ENCODE measurements at places on chromosomes 5 and 9.

DNA sequence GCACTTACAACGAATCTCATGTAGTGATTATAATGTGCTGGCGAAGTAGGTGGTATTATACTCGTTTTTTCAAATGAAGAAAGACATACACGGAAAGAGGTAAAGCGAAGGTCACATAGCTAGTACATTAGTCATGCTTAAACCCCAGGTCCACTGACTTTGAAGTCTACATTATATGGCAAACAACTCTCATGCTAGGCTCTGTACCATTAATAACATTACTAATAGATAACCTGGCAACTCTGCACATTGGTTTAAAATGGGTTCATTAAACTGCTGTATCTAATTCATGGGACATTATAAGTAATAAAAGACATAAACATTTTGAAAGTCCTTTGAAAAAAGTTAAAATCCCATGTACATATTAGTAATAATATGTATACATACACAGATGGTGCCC is 21.2 kb downstream of the FYB1 start:
- no peak for DNase-seq

DNA sequence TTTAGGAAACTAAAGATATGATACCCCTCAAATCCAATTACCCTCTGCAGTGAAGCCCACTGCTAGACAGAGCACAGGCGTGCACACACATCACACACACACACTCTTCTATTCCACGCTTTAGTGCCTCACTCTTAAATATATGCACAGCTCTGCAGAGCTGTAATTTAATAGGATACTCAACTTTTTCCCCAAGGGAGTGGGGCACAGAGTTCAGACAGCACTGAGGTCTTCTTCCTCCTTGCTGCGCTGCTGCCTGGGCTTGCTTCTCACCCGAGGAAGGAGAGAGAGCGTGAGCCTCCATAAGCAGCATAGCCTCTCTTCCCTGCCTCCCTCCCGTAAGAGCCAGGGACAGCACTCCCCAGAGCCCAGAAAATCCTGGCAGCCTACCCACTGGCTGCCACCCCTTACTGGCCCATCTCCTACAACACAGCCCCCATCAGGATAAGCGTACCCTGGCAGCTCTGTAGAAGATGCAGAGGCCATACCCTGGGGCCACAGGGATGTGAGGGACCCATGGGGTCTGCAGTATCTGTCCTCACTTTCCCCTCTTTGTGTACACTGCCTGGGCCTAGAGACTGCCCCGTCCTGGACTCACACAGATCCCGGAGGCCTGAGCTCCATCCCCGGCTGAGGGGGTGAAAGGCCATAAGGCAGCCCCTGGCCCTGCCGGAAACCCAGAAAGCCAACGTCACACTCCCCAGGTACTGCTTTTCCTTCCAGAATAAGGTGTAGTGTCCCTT is 102.1 kb downstream of the C5orf15 start:
- no peak for DNase-seq

DNA sequence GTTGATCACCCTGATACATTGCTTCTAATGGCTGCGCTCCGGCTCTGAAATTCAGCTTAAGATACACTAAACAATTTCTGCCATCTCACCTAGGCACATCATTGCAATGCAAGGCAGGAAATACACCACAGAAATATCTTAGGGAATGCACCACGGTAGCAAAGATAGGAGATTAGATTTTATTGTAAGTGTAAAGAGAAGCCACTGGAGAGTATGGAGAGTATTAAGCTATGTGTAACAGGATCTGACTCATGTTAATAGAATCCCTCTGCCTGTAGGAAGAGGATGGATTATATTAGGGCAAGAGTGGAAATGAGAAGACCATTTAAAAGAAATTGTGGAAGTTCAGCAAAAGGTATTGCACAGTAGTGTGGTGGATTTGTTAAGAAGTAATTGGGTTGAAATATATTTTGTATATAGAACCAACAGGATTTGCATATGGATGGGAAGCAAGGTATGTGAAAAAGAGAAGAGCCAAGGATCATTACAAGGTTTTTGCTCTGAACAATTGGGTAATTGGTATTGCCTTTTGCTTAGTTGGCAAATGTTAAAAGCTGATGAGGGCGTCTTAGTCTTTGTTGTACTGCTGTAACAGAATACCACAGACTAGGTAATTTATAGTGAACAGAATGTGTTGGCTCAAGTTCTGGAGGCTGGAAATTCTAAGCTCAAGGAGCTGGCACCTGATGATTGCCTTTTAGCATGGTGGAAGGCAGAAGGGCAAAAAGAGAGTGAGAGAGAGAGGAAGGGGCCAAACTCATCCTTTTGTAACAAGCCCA is 636.1 kb downstream of the PSAT1 start:
- DNase-seq = no peak

- no peak for DNase-seq
Measured at GRCh38 chr9:8371686-8372085, 572.1 kb upstream of the DMAC1 start.

DNA sequence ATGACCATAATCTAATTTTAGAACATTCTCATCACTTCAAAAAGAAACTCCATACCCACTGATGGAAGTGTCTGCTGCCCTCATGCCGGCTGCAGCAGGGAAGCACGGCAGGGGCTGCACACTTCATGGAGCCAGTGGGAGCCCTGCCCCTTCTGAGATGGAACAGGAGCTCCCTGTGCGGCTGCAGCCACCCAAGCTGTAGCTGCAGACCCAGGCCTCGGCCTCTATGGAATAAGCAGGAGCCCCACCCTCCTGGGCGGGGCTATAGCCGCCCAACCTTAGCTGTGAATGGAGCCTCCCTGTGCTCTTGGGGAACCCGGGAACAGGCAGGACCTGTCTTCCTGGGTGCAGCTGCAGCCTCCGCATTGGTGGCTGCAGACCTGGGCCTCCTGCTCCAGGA is 128.5 kb downstream of the NUDT12 start:
- DNase-seq = no peak

GRCh38 chr9:21836437-21837161 is 34.2 kb downstream of the MTAP start:
- DNase-seq = no peak

DNA sequence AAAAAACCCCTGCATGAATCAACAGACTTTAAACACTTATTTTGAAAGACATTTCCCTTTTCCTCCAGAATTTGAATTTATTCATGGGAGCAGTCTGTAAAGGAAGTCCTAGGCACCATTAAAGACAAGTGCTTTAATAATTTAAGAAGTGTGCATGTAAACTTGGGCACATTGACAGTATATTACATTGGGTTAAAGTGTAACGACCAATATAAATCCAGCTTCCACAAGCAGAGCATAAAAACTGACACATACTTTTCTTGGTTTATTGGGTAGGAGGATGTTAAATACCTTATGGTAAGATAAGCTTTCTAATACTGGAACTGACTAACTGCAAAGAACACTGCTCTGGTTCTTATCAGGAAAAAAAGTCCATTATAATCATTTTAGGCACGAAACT is 1.2 kb upstream of the ENTREP1 start:
- DNase-seq = no peak

- DNase-seq = no peak
Measured at GRCh38 chr5:33999978-34000377, 7.9 kb downstream of the AMACR start.

DNA sequence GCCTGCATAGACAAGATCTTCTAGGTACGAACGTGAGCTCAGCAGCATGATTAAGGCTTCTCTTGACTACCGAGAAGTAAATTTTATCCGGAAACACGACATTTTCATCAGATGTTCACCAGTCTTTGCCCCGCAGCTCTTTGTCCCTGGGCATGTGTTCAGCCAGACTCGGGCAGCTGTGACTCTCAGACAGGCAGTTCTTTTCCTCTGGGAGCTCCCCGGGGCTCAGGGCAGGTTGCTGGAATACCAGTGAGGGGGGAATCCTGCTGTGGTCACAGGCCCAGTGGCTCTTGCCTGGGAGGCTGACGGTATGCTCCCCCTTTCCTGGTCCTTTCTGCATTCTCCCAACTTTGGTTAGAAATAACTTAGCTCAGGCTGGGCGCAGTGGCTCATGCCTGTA is 186.1 kb downstream of the GNA14 start:
- DNase-seq = no peak

DNA sequence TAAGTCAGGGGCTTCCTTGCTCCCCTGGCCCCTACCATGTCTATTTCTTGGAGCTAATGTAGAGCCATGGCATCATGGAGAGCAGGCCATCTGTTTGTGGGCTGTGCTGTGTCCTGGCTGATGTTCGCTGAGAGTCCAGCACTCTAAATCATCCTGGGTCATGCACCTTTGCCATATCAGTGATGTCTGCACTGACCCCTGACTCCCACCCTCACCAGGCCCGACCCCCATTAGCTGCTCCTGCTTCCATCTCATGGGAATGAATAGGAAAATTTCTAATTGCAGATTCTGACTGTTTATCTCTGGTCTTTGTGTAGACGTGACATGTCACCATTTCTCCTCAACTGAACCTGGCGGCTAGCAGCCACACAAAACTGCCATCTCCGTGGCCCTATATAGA is 236.9 kb downstream of the NSG2 start:
- DNase-seq = no peak

- no peak for DNase-seq
Measured at GRCh38 chr5:141742144-141742543, 60.1 kb upstream of the ARAP3 start.

DNA sequence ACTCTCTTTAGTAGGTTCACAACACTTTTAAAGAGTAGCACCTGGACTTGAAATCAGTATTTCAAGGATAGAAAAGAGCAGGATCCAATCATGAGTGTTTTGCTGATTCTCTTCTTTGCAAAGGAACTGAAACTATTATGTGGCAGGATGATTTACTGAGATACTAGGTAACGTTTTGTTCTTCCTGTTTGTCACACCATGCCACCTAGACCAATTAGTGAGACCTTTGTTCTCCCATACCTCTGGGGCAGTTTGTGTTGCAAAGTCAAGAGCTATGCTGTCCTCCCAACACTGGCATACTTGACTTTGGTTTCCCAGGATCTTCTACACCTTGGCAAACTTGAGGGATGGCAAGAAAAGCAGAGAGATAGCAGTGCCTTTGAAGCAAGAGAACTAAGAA is 43.4 kb downstream of the PPP1R2B start:
- no peak for DNase-seq

DNA sequence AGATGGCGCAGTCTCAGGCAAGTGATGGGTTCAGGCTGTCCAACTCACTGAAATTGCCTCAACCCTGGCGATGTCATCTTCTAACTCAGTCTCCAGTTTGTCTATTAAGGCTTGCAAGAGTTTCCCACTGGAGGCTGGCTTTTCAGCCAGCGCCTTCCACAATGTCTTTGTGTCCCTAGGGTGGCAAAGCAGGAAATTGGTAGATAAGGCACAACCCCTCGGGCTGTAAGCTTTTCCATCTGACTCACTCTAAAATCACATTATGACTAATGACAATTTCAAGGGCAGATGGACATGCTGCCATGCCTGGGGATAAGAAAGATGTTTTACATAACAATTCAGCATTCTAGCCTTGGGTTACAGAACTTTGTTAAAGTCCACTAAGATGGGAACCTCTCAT is 61.9 kb downstream of the MROH2B start:
- no peak for DNase-seq

DNA sequence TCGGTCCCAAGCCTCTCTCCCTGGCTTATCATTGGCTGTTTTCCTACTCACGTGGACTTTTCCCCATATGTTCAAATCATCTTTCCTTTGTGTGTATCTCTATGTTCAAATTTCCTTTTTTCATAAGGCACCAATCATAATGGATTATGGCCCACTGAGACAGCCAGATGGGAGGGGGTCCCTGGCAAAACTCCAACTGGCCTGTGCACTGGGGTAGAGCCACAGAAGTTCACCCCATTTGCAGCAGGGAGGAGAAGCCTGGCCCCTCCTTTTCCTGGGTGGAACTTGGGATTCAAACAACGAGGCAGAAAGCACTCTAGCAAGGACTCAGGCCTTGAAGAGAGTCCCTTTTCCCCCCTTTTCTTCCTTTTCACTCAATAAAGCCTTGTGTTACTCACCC is 362.4 kb downstream of the CDH18 start:
- no peak for DNase-seq

DNA sequence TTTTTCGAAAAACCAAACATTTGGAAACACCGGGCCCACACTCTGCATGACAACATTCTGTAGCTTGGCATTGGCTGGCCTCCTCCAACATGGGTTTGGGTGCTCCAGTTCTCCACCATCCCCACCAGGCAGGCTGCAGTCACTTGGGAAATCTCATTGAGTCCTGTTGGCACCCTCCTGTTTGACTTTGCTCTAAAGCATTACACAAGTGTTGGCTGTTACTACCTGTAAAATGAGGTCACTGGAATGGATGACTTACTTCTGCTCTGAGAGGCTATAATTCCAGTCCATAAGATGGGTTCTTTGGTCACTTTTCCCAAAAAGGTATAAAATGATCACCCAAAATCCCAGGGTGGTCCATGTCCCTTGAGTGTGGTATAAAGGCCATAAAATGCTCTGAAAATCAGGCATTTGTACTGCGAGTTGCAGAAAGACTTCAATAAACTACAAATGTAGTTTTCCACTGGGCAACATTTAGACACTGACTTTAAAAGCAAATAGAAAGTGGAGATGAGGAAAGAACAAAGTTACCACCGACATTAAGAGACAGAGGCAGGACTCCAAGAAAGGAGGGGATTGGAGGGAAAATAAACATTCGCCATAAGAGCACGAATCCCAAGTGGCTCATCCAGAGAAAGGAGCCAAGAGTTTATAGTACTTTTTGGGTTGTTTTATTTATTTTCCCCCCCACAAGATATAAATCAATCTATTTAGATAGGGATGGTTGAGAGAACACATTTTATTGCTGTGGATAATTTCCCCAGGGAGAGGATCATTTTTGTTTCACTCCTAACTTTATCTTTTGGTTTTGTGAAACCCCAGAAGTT is 295.1 kb downstream of the TLE1 start:
- no peak for DNase-seq

DNA sequence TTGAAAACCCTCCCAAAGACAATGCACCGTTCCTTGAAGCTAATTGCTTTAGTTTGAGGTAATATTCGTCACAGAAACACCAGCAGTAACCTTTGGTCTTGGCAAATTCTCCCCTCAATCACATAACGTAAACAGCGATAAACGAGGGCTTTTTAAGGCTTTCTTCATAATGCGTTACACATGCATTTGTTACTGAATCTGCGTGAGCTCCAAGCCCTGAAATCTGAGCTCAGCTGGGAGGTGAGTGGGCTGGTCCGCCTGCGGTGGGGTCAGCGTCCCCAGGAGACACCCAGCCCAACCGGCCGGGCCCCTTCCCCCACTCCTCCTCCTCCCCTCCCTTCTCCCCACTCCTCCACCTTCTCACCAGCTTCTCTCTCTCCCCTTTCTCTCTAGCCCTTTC is 91.1 kb downstream of the BARX1 start:
- no peak for DNase-seq

GRCh38 chr5:5941486-5941885 is 436.9 kb downstream of the MED10 start:
- no peak for DNase-seq

- no peak for DNase-seq
Measured at GRCh38 chr5:122559676-122560075, 215.2 kb upstream of the SNX2 start.

DNA sequence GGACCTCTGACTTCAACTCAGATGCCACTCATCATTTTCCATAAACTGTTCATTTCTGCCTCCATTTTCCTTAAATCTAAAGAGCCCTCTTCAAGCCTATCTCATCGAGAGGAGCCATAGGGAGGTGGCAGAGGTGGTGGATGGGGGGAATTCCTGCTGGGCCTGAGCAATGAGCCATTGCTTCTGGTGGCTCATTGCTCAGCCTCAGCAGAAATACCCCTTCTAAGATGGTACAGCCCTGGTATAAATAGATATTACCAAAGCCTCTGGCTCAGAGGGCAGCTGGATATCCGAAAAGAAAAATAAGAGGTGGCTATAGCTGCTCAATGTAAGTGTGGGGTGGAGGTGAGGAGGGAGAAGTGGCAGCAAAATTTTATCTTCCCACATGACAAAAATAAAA is 313.5 kb downstream of the CAAP1 start:
- DNase-seq = no peak

- DNase-seq = no peak
Measured at GRCh38 chr9:78319197-78320029, 22.5 kb downstream of the PSAT1 start.
